CD4-positive, alpha-beta T cell treated with Interleukin-6 at 100 ng/mL for 8 hours (primary cell): ENCODE measurements at places on chromosomes 3 and 15.

GRCh38 chr3:63015614-63016309, 140.5 kb upstream of the CADPS start:
- DNase-seq = no peak

- DNase-seq = no peak
These were observed 15.9 kb downstream of the SSR3 start for GRCh38 chr3:156539051-156539450.

GRCh38 chr3:190780524-190780923, 82.0 kb downstream of the GMNC start:
- DNase-seq = no peak

GRCh38 chr15:82963471-82964341, 11.2 kb upstream of the HOMER2 start:
- DNase-seq = no peak

DNA sequence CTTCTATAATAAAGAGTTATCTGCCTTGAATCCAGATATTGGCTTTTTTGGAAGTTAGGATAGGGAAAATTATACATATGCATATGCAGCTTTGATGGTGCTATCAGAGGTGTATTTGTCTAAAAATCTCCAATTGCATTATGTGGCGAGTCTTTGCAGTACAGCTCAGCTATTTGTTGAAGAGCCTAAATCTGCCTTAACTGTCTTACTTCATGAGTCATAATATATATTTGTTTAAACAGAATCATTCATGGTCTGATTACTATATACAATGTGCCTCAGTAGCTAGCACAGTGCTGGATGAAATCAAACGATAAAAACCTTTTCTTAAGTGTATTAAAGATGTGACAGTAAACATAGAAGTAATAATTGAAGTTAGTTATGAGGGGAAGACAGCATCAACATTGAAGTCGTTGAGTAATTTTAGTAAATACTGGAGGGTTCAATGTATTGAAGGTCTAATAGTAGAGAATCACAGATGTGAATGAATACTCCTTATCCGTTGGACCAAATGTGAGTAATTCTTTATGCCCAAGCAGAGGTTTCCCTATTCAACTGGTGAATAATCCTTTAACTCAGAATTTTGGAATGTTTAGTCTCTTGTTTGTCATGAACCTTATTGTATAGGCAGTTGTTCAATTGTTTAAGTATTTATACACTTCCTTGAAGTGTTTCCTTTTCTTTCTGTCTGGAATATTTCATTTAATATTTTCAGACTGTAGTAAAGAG, 74.8 kb upstream of the NAALADL2 start:
- DNase-seq = no peak

- no peak for DNase-seq
These were observed 192.9 kb upstream of the CADPS start for GRCh38 chr3:63067999-63068645.

- no peak for DNase-seq
These were observed 265.0 kb downstream of the IL20RB start for GRCh38 chr3:137222736-137223225.

- no peak for DNase-seq
These were observed 630.4 kb upstream of the TBL1XR1 start for GRCh38 chr3:177827511-177828207.

- no peak for DNase-seq
These were observed 48.6 kb upstream of the TGFBR2 start for GRCh38 chr3:30557746-30558303.
